ENCODE measurements at places on chromosomes 2 and 18. TPM values are rescaled to one million over a fixed set of nuclear protein-coding genes. Genes with fewer than 3 reads are reported as not detected.

TWIST2 gene
- total RNA-seq = 6.2 TPM

DNA sequence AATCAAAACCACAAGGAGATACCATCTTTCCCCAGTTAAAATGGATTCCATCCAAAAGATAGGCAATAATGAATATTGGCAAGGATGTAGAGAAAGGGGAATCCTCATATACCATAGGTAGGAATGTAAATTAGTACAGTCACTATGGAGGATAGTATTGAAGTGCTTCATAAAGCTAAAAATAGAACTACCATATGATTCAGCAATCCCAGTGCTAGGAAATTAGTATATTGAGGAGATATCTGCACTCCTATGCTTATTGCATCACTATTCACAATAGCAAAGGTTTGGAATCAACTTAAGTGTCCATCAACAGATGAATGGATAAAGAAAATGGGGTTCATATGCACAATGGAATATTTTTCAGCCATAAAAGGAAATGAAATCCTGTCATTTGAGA lies 251.2 kb downstream of the ZNF804A start:
- DNase-seq = no peak

PUS10 gene
- 1.8 TPM for total RNA-seq

DNA sequence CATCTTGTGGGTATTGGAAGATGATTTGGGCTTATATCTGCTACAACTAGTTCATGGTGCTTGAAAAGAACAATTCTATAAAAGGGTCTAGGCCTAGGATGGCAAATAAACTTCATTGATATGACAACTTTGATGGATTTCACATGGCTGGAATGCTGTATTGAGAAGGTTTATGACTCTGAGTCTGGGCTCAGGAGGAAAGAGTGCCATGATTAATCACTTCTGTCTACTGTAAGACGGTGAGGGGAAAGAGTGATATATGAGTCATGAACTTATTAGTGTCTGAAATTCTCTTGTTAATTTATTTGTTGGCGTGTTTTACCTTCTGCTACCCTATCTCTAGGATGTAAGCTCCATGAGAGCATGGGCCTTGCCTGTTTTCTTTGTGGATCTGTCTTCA lies 17.0 kb upstream of the ADCYAP1 start:
- no peak for DNase-seq

DNA sequence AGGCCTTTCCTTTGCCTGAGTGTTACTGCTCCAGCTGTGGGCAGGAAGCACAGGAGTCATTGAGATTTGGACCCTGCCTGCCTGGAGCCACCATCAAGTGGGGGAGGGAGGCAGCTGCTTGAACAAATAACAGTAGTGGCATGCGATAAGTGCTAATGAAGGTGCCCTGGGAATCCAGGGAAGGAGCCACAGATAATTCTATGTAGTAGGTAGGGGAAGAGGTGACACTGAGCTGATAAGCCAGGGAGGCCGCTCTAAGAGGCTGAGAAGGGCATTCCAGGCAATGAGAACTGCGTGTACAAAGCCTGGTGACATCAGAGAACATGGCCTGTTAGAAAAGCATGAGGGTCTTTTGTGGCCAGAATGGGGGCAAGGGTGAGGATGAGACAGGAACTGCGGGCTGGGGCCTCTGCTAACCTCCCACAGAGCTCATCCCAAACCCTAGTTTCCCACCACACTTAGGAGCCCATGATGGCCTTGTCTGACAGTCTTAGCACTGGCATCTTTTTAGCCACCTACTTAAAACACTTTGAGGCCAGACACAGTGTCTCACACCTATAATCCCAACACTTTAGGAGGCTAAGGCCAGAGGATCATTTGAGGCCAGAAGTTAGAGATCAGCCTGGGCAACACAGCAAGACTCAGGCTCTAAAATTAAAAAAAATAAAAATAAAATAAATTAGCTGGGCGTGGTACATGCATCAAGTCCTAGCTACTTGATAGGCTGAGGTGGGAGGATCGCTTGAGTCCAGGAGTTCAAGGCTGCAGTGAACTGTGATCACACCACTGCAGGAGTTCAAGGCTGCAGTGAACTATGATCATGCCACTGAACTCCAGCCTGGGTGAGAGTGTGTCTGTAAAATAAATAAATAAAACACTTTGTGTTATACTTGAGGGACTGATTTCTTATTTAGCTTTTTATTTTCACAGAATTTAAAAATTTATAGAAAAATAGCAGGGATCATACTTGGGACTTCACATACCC lies 58.9 kb downstream of the TET3 start:
- no peak for DNase-seq
